ENCODE measurements at places on chromosomes 7 and 10.

GRCh38 chr7:6306471-6306870 lies 34.0 kb upstream of the CYTH3 start:
- DNase-seq, result no peak

DNA sequence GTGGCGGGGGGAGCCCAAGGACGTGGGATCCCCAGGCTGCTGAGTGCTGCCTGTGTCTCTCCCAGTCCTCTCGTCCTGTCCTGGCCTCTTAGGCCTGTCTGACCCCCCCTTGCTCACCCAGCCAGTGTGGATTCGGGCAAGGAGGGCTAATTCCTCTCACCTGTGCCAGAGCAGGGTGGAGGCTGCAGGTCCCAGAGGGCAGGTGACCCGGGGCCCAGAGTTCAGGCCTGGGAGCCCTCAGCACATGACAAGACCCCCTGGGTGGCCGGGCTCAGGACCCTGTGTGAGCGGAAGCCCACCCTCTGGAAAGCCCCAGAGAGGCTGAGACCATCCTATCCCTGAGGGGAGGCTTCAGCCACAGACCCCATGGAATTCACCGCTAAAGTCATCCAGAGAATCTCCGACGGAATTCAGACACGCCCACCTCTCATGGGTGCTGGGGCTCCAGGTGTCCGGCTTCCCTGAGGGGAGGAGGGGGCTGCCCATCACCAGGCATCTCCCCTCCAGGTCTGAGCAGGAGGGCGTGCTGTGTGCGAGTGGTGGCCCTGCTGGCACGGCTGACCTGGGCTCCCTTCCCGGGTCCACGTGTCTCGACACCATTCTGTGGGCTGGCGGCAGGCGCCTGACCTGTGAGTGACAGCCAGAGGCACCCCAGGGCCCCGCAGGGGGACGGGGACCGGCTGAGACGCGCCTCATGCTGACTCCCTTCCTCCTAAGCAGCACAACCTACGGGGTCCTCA lies 5.0 kb downstream of the KNDC1 start:
- DNase-seq, result no peak

- no peak for DNase-seq
Observed at GRCh38 chr10:83852146-83852545, 287.2 kb upstream of the GHITM start.

DNA sequence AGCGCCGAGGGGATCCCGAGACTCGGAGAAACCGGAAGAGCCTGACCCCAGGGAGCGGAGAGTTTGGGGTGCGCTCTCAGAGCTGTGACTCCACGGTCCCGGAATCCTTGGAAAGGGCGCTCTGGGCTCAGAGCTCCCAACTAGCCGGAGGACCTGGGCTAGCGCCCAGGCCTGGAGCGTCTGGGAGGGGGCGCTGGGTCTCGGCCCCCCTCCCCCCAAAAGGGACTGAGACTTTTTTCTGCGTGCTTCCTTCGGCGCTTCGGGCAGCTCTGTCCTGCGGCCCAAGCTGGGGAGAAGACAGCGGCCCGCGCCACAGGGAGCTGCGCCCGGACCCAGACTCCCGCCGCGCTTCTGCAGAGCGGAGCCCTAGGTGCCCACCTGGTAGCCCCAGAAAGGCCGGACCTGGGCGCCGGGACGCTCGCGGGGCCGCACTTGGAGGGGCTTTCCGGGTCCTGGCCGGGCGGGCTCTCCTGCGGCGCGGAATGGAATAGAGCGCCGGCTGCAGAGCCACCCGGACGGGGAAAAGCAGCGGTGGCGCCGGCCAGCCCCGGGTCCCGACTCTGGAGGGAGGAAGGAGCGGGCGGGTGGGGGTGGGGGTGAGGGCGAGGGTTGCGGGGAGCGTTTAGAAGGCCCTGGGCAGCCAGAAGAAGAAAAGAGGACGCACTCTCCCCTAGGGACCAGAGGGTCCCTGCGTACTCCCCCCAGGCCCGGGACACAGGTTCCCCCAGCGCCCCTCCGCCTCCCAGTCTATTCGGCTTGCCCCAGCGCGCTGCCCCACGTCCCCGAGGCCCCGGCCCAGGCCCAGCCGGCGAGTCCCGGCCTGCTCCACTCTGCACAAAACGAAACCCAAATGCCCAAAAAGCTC lies 4.7 kb downstream of the ZNF503 start:
- no peak for DNase-seq

DNA sequence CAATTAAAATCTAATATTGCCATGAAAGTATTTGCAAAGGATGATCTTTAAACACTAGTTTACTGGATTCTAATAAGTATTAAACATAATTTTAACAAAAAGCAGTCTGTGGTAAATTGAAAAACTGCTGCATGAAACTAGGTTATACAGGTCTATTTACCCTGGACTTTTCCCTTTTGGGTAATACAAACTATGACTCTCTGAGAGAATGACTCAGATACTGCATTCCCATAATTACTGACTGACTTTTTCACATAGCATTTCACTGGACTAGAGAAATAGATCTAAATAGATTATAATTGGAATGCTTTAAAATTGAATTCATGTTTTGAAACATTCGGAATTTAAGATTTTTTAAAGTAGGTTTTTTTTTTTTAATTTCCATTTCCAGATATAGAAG lies 395.7 kb downstream of the THSD7A start:
- DNase-seq, result no peak

DNA sequence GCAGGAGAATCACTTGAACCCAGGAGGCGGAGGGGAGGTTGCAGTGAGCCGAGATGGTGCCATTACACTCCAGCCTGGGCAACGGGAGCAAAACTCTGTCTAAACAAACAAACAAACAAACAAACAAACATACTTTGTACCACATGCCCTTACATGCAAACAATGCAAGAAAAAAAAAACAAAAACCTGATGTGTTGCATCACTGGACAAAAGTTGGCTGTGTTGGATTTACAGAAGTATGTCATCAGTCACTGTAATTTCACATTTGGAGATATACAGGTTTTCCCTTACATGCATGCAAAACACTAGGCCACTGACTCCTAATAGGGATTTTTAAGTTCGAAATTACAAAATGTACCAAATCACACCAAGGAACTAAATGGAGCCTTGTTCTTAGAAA lies 138.5 kb downstream of the SRPK2 start:
- DNase-seq, result no peak

- peak; percentile 24 for DNase-seq
Observed at GRCh38 chr7:157339777-157340677, 3.2 kb downstream of the DNAJB6 start.

DNA sequence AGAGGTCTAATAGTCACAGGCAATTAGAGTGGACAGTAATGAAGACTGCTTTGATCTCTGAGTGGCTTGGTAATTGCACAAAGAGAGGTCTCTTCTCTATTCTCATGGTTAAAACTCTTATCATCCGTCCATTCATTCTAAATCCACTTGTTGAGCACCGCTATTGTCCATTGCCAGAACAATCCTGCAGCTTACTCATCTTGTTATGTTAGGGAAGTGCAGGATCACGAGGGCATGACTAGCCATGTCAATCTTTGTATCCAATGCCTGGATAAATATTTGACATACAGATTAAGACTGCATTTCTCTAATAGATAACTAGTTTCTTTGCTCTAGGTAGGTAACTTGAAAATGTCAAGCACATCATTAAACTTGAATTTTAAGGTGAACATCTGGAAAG lies 14.9 kb downstream of the SFTPD start:
- no peak for DNase-seq

GRCh38 chr10:132663666-132664365 lies 122.1 kb downstream of the NKX6-2 start:
- no peak for DNase-seq

DNA sequence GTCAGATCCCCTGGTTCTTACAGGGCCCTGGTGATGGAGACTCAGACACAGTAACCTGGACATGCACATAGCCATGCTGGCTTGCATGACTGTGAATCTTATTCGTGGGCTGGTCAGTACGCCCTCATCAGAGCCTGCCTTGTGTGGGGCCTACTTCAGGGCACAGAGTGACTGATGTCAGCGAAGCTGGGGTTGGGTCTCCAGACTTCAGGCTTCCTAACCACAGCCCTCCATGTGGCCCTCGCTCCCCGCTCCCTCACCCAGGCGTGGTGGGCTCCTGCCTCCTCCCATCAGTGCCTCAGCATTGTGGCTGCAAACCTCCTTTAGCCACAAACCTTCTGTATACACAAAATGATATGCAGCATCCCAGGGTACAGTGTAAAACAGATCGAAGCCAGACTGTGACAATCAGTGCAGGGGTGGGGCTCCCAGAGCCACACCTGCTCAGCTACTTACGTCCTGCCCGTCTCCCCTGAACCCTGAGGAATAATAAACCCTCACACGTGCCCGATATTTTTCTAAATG lies 7.1 kb upstream of the C10orf105 start:
- no peak for DNase-seq

GRCh38 chr7:87267239-87267900 lies 47.8 kb upstream of the TMEM243 start:
- no peak for DNase-seq

DNA sequence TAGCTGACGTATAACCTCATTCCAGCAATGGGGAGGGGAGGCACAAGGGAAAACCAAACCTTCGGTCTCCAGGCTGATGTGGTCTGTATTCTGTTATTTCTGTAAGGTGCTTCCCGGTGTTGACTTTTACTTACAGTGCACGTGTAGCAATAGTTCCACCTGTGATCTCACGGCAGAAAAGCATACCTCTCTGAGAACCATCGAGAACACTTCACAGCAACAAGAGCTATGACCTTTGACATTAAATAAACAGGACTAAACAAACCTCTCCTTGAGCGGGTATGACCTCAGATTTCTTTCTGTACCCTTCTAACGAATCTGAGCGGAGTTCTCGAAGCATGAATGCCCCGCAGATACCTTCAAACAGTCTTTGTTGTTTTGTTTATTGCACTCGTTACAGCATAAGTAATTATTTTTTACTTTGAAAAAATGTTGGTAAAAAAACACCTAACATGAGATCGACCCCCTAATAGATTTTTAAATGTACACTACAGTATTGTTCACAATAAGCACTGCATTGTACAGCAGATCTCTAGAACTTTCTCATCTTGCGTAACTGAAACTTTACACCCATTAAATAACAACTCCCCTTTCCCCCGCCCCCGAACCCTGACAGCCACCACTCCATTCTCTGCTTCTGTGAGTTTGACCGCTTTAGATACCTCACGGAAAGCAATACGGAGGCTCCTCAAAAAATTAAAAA lies 282.3 kb downstream of the GATA3 start:
- no peak for DNase-seq

DNA sequence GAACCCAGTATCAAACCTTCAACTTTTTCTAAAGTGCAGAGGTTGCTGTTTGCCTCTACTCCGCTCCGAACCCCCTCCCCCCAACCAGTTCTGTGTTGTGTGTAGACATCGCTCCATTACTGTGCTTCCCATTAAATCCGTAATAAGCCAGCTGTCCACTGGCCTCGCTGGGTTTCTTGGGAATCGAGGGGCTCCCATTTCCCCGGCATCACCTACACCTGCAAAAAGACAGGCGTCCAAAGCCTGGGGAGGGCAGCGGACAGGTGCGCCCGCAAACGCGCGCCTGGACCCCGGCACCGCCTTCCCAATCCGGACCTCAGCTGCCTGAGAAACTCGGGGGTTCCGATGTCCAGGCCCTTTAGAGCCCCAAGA lies 631 bp downstream of the RTKN2 start:
- no peak for DNase-seq

- DNase-seq, result no peak
Observed at GRCh38 chr10:129958629-129959543, 5.2 kb downstream of the EBF3 start.

DNA sequence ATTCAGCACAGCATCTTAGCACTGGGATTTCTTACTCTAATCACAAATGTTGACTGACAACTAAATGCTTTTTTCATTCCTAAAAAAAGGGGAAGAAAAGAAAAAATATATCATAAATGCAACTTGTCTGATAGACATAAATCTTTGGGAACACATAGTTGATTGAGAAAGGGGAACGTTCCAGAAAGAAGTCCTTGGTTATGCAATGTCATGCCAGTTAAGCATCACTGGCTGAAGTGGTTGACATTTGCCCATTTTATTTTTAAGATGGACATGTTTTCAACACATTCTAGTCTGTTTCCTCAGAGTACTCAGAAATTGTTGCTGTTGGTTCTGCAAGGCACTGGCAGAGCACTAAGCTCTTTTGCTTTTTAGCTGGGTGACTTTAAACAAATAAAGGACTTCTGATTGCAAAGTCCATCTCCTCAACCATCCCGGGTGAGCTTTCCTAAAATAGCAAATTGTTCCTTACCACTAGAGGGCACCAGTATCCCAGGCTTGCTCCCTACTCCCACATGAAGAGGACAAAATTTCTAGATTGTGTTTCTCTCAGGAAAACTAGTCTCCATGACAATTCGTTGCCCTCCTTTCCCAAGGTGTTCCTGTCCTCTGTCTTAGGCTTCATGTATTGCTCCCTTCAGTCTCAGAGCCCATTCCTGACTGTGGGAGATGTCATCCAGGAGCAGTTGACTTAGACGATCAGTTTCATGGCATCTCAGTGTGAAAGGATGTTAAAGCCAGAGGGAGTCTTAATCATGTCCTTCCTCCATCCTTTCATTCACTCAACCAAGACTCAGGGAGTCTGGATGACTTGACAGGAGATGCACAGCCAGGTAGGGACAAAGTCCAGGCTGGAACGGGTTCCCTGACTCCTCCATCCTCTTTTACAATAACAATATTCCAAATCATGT lies 23.9 kb downstream of the OPALIN start:
- DNase-seq, result no peak

GRCh38 chr10:3950676-3951275 lies 165.8 kb upstream of the KLF6 start:
- no peak for DNase-seq

DNA sequence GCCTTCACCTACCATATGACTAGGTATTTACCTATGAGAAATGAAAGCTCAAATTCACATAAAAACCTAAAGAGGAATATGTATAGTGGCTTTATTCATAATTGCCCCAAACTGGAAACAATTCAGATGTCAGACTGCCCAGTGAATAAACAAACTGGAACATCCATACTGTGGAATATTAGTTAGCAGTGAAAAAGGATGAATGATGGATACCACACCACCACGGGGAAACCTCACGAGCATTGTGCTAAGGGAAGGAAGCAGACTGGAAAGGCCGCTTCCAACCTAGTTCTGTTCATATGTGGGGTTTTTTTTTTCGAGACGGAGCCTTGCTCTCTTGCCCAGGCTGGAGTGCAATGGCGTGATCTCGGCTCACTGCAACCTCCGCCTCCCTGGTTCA lies 16.8 kb downstream of the GTF2IRD1 start:
- no peak for DNase-seq

DNA sequence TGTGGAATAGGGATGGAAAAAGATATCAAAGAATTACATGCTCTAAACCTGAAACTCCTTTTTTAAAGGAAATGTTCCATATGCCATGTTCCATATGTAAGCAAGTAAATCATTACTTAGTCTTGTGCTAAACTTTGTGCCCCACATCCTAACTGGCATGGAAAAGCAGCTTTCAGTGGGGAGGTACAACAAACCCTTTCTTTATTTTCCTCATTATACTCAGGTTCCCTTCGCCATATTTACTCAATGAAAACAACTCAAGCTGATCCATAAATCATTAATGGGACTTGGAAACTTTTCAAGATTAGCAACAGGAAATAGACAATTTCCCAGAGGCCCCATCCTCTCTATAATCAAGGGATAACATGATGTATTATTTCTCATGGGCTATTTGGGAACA lies 56.0 kb downstream of the GSAP start:
- DNase-seq, result no peak

Data from NCI-H187 (cell line).